WTC11 (cell line): ENCODE measurements at places on chromosomes 7 and 10.

DNA sequence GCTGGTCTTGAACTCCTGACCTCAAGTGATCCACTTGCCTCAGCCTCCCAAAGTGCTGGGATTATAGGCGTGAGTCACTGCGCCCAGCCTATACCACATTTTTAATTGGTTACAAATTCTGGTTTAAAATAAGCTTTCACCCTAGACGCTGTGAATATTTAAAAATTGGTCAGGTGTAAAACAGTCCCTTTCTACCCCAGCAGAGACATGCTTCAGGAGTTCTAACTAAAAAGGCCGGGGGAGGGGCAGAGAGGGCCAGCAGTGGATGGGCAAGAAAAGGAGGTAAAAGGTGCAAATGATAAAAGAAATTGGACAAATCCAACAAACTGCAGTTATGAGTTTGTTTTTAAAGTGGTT lies 70.0 kb downstream of the WAPL start:
- DNase-seq = no peak

GRCh38 chr7:26100406-26101339 lies 51.3 kb upstream of the NFE2L3 start:
- DNase-seq = no peak

- DNase-seq = no peak
Observed at GRCh38 chr7:105742787-105743186, 133.6 kb downstream of the ATXN7L1 start.

DNA sequence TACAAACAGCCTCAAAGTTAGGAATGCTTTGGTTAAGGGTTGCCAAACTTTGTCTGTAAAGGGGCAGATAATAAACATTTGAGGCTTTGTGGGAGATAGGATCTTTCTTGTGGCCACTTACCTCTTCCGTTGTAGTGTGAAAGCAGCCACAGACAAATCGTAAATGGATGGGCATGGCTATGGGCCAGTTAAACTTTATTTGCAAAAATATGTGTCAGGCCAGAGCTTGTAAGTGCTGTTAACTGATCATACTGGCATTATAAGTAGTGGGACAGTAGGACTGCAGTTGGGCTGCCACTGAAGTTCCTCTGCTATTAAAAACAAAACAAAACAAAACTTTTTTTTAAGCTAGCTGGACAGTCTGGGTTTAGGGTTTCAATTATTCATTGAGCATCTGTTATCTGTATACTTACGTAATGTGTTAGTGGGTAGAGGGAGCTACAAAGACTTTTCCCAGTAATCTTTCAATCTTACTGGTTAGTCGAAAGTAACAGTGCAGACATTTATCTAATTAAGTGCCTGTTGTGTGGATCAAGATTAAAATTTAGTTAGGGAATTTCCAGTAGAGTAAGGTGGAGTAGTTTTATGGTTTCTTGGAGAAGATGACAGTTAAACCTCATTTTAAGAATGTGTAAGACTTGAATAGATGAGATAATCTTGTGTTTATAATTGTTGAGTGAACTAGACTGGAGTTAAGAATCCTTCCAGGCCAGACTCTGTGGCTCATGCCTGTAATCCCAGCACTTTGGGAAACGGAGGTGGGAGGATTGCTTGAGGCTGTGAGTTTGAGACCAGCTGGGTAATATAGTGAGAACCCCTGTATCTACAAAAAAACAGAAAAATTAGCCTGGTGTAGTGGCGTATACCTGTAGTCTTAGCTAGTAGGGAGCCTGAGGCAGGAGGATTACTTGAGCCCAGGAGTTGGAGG lies 100.1 kb downstream of the BTRC start:
- DNase-seq = no peak

DNA sequence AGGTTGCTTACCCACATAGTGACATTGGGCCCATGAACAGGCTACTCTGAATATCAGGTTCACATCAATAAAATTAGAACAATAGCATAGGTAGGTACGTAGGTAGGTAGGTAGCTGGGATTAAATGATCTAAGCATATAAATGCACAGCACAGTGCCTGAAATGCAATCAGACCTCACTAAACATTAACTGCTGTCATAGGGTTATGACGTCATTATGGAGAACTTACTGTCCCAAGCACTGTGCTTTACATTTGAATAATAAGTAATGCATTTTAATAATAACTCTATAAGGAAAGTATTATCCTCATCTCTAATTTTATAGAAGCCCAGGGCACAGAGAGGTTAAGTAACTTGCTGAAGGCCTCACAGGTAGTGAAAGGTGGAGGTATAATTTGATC lies 112.5 kb downstream of the RPS24 start:
- no peak for DNase-seq

DNA sequence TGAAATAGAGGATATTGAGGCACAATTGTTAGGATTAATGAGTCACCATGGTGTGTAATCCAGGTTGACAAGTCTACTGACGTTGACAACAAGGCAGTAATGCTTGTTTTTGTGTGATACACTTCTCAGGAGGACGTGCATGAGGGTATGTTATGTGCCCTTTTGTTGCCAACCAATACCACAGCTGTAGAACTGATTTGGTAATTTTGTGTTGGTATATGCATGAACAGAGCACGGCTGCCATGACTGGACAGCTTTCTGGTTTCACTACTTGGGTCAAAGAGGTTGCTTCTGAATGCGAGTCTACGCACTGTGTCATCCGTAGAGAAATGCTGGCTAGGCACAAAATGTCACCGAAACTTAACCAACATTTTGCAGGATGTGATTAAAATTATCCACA lies 32.9 kb downstream of the PHTF2 start:
- no peak for DNase-seq

GRCh38 chr7:100888291-100888987 lies 1.1 kb downstream of the UFSP1 start:
- no peak for DNase-seq

DNA sequence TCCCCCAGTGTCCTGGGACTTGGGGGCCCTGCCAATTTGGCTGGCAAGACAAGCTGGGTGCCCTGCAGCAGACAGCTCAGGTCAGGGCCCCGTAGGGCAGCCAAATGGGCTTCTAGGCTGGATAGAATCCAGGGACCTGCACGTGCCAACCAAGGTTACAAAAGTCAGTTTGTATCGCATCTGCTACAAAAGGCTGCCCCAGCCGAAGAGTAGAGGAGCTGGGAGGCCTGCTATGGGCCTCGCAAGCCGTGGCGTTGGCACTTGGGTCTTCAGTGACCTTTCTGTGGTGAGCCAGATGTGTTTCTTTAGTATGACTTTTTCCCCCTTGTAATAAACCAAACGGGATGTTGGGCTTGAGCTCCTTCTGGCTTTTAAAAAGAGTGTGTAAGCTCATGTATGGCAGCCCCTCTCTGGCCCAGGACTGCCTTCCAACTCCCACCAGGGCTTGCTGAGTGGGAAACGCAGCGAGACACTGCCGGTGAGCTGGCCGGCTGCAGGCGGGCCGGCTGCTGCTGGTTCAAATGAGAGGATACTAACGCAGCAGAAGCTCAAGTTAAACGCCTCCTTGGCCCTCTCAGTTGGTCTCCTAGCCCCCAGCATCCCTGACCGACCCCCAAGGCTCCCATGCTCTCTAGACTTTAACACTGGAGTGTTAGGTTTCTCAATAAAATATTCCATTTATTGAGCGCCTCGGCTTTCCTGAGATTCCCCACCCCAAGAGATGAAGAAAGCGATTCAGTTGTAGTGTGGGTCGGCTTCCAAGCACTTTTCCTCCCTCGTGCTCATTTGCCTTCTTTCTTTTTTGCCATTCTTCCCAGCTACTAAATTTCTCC lies 3.1 kb upstream of the HOXA10 start:
- no peak for DNase-seq

DNA sequence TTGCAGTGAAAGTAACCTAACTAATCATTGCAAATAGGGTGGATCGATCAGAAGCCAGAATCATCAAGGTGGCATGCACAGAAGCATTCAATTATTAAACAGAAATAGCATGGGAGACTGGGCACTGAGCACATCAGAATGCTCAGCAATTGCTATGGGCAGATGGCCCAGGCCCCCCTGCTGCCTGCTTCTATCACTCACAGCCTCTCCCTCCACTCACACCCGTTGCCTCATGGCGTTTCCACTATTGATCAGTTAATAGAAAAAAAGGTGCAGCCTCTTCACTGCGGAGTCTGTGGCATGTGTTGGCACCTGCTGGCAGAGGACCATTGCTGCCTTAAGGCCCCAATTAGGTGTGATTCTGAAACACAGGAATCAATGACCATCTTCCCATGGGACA lies 11.2 kb upstream of the HTR5A start:
- DNase-seq = no peak
